Stimulated activated CD4-positive, alpha-beta T cell treated with anti-CD3 and anti-CD28 coated beads, Interleukin-2, amount 100 ng/mL, for 24 hours (primary cell): ENCODE measurements at places on chromosomes 6 and 20.

GRCh38 chr6:36133148-36133547, 2.8 kb downstream of the MAPK13 start:
- no peak for DNase-seq

DNA sequence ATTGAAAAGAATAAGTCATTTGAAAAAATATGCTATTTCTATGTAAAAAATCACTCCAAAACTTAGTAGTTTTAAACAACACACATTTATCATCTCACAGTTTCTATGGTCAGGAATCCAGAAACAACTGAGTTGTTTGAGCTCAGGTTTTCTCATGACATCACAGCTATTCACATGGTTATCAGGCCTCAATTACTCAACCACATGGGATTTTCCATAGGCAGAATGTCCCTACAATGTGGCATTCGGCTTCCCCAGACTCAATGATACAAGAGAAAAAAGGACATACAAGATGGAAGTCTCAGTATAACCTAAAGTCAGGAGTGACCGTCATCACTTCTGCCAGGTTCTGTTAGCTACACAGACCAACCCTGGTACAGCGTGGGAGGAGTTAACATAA, 3.4 kb upstream of the SLC35D3 start:
- DNase-seq = no peak

GRCh38 chr6:162260027-162260426, 467.5 kb downstream of the PRKN start:
- DNase-seq = no peak

DNA sequence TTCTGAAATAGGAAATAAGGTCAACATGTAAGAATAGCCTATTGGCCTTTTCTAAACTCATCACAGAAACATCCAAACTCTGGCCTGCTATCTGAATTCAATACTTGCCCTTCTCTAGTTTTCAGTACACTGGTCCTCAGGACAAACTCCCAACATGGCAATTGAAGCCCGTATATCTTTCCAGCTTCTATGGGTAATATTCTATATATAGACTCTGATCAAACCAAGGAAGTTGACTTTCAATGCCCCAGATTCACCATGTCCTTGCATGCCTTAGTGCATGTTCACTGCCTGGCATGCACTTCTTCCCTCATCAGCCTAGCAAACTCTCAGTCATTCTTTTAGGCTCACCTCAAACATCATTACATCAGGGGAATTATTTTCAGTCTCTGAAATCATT, 73.2 kb downstream of the RSPO3 start:
- no peak for DNase-seq

- no peak for DNase-seq
These were observed 67.5 kb upstream of the MBOAT1 start for GRCh38 chr6:20279608-20280287.

DNA sequence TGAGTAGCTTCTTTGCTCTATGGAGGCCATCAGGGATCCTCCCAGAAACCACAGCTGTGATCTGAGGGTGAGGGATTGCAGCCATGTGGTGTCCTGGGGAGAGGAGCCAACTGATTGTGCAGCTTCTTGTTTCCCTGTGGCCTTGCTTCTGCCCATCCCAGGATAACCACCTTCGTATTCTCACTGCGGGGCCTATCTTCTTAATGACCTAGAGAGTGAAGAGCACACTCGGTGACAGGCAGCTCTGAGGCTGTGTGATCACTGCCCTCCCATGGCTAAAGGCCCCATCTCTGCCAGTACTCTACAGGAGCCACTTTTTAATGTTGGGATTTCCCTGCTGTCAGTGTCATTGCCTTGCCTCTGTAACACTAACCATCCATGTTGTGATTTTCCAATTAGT, 5.3 kb upstream of the RAET1L start:
- DNase-seq = no peak

- no peak for DNase-seq
These were observed 102.2 kb upstream of the EXOC2 start for GRCh38 chr6:795046-795685.

DNA sequence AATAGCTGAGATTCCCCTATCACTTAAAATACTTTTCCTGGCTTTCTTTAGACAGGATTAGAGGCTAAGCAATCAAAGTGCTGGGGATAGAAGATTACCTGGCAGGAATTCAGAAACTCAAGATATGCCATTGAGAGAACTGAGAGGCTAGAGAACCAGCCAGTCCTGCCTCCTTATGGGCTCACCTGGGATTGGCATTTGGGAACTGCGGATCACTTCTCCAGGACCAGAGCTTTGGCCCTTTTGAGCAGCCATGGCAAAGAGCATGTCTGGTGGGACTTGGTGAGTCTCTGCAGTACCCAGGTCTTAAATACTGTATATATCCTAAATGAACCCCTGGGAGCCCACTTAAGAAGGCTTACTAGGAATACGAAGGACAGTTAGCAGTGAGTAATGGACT, 399.1 kb downstream of the BTBD3 start:
- DNase-seq = no peak

DNA sequence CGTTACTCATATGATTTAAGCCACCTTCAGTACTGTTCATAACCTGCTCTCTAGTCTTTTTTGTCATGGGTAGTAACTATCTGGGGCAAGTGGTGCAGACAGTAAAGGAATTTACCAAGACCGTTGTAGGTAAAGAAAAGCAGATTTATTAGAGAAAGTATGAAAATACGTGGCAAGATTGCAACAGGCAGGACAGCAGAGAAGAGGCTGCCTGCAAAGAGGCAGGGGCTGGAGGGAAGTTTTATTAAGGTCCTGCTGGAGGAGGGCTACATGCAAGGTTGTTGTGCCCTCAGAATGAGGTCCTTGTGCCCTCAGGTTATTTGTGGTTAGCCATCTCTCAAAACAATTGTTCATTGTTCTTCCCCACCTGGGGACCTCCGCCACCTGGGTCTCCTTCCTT, 444.3 kb downstream of the BCKDHB start:
- no peak for DNase-seq

GRCh38 chr20:13042458-13042794, 33.7 kb downstream of the SPTLC3 start:
- no peak for DNase-seq

DNA sequence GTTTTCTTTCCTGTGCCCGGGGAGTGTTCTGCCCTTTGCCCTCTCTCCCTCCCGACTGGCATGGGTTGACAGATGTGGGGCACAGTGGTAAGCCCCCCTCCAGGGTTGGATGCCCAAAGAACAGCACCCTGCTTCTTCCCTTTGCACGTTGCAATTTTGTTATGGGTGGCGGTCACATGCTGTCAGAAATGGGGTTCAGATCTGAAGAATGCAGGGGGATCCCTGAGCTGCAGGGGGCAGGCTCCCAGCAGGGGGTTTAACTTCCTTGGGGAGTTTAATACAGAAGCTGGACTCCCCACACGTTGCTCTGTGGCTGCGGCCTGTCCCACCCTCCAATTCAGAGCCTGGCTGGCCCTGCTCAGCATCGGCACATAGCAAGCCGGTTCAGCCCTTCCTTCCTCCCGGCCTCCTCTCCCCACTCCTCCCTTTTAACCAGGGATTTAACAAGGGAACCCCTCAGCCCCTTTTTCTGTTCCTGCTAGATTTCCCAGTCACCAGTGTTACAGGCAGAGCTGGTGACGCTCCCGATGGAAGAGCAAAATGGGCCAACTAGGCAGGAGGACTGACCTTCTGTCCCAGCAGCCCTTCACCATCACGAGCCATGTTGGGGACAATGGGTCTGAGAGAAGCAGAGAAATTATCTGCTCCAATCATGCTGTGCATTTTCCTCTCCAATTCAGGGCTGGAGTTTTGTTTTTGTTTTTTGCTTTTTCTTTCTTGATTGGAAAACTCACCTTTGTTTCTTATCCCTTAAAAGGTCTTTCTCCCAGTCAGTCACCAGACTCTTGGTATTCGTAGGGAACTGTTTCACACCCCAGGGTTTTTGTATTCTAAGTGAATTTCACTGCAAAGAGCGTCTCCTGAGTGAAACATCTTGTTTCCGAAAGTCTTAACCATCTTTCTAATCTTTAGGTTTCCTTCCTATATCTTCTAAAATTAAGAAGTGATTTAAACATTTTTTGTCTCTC, 6.8 kb downstream of the FOXF2 start:
- DNase-seq = no peak

GRCh38 chr6:13485303-13485702, 2.1 kb downstream of the GFOD1 start:
- DNase-seq = no peak

GRCh38 chr6:118485601-118486550, 62.2 kb upstream of the PLN start:
- DNase-seq = no peak

DNA sequence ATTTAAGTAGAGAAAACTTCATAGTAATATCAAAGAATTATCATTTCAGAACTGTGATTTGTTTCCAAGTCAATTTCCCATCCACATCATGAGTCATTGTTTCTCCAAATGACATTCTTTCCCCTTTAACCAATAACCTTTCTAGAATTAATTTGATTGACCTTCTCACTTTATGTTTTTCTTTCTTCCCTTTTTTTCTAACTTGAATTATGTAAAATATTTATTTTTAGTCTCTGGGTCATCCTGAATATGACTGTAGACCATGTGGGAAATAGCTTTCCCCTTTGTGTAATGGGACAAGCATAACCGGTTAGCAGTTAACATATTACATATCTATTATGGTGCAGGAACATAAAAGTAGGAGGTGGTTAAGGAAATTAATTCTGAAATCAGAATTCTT, 291.1 kb downstream of the GJA1 start:
- DNase-seq = no peak

DNA sequence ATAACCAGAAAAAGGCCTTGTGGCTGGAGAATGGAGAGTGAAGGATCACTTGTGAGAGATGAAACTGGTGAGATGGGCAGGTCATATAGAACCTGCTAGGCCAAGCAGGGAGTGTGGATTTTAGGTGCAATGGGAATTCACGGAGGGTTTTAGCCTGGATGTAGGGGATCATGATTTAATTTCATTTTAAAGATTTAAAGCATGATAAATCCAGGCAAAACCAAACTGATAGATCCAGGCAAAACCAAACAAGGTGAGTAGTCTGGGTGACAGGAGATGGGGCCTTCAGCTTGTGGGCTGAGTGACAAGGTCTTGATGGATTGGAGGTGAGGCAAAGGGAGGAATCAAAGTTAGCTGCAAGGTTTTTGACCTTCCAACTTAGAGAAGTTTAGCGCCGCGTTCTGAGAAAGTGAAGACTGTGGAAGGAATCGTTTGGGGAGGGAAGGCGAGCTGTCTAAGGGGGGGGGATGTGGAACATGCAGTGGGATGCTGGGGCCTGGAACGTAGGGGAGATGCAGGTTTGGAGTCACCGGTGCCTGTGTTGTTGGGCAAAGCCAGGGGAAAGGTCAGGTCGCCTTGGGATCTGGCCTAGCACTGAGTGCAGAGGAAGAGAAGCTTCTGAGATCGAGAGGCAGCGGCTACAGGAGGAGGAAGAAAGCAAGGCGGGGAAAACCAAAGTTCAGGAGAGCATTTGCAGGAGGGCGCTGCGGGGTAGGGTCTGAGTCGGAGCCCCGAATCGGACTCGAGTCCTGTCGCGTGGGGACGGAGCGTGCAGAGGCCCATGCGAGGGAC, 1.3 kb upstream of the PLCG1 start:
- DNase-seq = no peak

DNA sequence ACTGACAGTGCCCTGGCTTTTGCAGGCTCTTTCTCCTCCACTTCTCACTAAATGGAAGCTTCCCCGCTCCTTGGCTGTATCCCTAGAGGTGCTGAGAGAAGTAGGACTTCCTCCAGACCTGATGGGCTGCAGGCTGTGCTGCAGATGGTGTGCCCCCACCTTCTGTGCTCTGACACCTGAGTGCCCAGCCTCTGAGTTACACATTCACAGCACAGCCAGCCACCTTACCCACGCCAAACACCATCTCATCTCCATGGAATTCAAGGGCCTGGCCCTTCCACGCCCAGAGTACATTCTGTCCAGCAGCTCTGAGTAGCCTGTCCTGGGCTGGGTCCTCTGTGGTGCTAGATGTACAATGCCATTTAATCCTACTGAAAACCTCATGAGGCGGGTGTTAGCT, 5.3 kb downstream of the SFTA2 start:
- DNase-seq = no peak

GRCh38 chr20:15342991-15343523, 1005.6 kb upstream of the FLRT3 start:
- no peak for DNase-seq

GRCh38 chr20:37999526-38000263, 33.6 kb downstream of the TTI1 start:
- no peak for DNase-seq

DNA sequence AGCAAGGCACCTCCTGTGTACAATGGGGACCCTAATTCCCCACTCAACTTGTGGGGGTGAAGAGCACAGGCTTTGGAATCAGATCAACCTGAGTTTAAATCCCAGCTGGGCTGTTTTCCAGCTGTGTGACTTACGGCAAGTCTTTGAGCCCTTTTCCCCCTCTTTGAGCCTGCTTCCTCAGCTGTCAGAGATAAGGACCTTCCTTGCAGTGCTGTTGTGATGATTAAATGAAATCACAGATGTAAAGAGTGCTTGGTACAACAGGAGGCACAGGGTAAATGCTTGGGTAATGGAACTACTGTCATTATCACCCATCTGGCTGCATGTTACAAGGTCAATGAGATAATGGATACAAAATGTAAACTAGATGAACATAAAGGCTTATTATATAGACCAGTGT, 3.2 kb downstream of the SNX21 start:
- DNase-seq = no peak

DNA sequence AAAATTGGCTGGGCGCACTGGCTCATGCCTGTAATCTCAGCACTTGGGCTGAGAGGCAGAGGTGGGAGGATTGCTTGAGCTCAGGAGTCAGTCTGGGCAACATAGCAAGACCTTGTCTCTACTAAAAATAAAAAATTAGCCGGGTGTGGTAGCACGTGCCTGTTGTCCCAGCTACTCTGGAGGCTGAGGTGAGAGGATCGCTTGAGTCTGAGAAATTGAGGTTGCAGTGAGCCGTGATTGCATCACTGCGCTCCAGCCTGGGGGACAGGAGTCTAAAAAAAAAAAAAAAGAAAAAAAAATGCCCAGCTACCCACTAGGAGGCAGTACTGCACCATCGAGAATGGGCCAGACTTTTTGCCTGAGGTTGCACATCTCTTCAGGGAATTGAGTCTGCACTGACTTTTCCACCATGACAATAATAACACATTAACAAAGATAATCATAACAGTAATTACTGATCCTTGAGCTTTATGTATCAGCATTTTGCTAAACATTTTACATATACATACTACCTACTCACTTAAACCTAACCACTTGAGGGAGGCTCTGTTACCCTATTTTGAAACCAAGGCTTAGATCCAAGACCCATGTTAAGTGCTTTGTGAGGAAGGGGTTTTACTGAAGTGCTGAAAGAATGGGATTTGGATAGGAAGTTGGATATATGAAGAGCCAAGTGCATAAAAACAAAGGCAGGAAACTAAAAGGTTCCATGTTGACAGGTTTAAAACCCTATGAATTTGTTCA, 21.0 kb downstream of the SRSF3 start:
- DNase-seq = peak; percentile 46

- DNase-seq = peak; percentile 20
These were observed 106.0 kb downstream of the MYO6 start for GRCh38 chr6:75855052-75855451.

- DNase-seq = no peak
These were observed 14.3 kb downstream of the RIMS1 start for GRCh38 chr6:71900642-71901041.
